ENCODE measurements at places on chromosomes 11 and 22. TPM values are rescaled to one million over a fixed set of nuclear protein-coding genes. Genes with fewer than 3 reads are reported as not detected.

B3GAT1 gene
- total RNA-seq: not detected

IRAG1 gene
- not detected for total RNA-seq

VSIG10L2 gene
- total RNA-seq: not detected

HORMAD2 gene
- total RNA-seq: not detected

SPTBN2 gene
- total RNA-seq: 1.2 TPM

DNA sequence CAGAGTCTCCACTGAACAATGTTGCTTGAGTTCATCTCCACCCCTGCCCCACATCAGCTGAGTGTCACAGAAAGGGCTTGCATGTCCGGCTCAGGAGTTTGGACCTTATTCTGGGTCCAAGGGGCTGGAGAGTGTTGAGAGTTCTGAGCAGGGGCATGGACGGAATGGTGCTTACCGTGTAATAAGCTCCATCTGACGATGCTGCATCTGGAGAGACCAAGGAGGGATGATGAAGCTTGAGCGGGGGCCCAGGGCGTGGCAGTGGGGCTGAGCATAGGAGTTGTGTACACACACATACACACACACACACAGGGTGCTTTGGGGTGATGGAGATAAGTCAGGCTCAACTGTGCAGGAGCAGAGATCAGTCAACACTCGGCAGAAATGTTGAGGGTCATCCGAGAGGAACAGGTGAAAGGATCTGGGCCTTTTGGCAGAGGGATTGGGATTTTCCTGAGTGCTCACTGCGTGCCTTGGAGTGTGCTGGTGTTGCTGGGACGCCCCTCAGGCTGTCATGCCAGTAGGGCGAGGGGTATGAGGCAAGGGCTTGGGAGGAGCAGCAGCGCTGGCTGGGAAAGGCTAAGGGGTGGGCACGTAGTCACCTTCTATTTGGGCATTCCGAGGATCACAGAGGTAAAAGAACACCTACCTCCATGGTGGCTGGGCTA, 2.3 kb downstream of the USP35 start:
- no peak for DNase-seq

DNA sequence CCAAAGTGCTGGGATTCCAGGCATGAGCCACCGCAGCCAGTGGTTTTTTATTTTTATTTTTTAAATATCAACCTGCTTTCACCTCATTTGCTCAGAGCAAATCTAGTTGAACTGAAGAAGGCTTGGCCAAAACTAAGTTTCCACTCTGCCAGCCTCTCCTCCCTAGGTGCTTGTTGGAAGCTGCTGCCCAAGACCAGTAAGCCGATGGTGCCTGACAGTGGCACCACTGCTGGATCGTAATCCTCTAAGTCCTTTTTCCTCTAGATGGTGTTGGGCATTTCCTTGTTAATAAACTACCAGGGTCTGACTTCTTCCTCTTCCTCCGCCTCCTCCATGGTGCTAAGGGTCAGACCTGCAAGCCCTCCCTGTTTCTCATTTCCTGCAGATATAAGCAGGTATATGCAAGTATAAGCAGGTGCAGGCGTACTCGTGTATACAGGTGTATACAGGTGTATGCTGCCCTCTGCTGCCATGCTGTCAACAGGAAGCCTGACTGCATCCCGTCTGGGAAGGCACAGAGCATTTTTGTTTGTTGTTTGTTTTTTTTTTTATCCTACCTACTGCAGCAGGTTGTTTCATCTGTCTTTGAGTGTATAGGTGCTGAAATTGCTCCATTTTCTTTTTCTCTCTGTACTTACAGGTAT, 1.6 kb downstream of the NADSYN1 start:
- DNase-seq: no peak

- DNase-seq: no peak
Observed at GRCh38 chr11:19393941-19394340, 153.2 kb upstream of the E2F8 start.

DNA sequence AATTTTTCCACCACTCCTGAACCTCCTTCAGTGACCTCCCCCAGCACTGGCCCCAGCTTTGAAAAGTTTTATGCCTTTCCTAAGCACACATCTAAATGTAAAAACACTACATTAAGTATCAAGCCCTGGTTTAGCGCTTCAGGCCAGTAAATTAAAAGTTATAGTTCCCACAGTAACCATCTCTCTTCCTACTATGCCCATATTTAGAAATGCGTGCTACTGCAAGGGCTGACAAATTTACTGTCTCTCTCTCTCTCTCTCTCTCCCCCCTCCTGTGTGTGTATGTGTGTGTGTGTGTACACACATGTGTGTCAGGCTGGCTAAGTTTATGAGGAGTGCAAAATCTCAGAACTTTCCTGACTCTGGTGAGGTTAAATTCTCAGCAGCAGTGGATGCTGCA, 231.4 kb downstream of the LARGE1 start:
- no peak for DNase-seq

DNA sequence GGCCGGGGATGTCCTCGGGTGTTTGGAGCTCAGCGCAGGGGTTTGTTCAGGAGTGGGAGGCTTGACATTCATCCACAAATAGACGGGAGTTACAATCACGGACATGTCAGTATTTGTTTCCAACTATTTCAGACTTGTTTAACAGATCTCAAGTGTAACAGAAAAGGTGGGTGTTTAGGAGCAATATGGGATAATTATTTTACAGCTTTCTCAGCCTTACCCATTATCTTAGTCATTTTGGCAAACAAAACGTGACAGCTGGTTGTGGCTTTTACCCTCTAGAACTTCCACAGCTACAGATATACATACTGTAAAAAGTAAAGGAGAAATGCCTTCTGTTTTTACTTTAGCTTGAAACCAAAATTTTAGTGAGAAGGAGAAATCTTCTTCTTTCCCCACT, 178.7 kb upstream of the TMEM45B start:
- no peak for DNase-seq

DNA sequence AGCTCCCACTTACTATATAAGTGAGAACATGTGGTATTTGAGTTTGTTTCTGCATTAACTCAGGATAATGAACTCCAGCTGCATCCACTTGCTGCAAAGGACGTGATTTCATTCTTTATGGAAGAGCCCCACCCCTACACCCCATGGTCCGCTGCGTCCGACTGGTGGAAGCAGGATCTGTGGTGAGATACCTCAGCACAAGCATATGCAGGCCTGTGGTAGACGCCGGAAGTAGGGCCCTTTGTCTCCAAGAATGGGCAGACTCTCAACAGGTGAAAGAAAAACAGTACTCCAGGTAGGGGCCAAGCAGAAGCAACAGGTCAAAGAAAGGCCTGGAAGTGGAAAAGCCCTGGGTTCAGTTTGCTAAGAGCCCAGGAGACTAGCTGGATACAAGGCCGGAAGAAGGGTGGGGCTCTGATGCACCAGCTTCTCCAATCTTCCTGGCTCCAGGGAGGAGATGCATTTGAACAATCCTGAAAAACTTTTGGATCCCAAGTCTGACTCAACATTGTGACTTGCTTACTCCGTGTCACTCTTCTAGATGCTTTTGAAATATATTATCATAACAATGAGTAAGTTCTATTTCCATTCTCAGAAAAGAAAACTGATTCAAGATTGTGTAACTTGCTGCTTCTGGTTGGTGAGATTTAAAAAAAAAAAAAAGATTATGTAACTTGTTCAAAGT, 30.4 kb downstream of the NEAT1 start:
- DNase-seq: no peak

DNA sequence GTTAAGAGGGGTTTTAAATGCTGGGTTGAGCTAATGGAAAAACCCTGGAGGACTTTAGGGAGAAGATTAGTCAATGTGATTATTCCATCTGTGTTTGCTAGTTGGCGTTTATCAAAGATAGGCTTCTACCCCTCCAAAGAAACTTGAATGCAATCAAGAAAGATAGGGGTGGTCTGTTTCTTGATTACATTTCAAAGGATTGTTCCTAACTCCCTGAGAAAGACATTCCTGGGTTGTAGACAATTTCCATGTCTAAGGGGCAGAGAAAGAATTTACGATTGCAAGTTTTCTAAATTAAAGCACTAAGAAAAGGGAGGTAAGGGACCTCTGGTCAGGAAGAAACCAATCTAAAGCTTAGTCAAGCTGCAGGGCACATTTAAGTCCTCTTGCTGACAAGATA, 2268.7 kb downstream of the LRRC4C start:
- DNase-seq: no peak

DNA sequence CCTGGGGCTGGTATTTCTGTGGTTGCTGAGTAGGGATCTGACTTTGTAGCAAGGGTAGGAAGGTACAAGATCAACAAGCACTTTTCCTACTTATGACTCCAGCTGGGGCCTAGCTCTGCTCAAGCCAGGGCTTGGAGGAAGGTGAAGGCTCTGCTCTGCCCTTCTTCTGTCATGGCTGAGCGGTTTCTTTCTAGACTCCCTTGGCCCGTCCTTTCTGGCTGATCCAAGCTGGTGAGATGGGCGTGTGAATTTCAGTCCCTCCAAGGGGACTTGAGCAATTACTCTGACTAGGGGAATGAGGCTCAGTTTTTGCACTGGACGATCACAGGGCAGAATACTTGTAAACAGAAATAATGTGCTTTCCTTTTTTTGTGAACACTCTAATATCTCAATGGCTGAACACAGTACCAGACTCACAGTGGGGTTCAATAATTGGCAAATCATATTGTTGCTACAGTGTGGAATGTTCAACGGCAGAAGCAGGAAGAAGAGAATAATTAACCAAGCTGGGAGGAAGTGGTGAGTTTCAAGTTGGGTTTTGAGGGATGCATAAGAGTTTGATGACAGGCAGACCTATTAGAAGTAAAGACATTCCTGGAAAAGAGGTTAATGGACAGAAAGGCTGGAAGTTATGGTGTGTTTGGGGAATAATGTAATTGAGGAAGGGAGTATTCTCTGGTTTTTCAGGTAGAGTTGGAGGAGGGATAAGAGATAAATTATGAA, 507.6 kb downstream of the MIAT start:
- DNase-seq: no peak

GRCh38 chr22:48001101-48001500, 1238.7 kb downstream of the TBC1D22A start:
- no peak for DNase-seq

GRCh38 chr11:8786933-8787332, 104.3 kb downstream of the RPL27A start:
- no peak for DNase-seq

GRCh38 chr22:24725736-24726135, 48.8 kb downstream of the PIWIL3 start:
- no peak for DNase-seq

DNA sequence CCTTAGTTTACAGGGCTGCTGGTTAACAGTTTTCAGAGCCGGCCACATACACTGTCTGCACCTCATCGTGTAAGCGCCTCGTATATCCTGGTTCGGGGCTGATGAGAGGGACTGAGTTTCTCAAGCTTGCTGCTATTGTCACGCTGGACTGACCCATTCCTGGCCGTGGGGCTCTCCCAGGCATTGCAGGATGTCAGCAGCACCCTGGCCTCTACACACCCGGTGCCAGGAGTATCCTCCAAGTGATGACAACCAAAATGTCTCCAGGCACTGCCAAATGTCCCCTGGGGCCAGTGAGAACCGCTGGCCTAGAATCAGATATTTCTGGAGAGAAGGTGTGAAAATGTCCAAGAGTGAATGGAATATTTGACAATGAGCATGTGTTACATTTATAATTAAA, 82.8 kb downstream of the ST3GAL4 start:
- DNase-seq: no peak

- no peak for DNase-seq
Observed at GRCh38 chr11:72084965-72085364, 4.3 kb downstream of the LRRC51 start.

GRCh38 chr11:42066113-42066512, 606.7 kb upstream of the LRRC4C start:
- no peak for DNase-seq

- no peak for DNase-seq
Observed at GRCh38 chr11:80462211-80462610, 1021.4 kb upstream of the TENM4 start.
